ENCODE measurements at places on chromosomes 2 and 18.
A peak's percentile ranks its signal among the peaks of the same experiment; 100 is the strongest.

GRCh38 chr2:208153156-208153555 lies 7.2 kb upstream of the CRYGB start:
- no peak for DNase-seq

DNA sequence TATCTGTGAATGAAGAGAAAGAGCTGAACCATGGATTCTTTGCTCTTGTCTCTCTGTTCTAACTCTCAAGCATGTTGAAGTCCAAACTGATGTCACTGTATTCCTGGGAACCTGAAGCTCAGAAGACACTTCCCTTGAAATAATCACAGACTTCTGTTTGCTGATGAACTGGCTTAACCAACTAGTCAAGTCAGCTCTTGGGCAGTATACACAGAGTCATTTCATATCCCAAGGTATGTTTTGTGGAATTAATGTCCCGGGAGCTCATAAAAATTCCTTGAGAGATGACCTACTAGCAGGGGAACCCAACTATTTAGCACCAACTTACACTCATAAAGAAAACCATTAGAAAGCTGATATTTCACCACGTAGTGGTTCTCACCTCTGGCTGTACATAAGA lies 156.6 kb downstream of the NR4A2 start:
- no peak for DNase-seq

- DNase-seq = peak; percentile 13
These were observed 27.2 kb upstream of the PTPN2 start for GRCh38 chr18:12911025-12911928.

GRCh38 chr2:218262631-218263586 lies 2.1 kb downstream of the GPBAR1 start:
- no peak for DNase-seq

- no peak for DNase-seq
These were observed 75.8 kb upstream of the SLC14A2 start for GRCh38 chr18:45539491-45539891.

GRCh38 chr2:33215299-33215698 lies 261.1 kb upstream of the RASGRP3 start:
- no peak for DNase-seq

DNA sequence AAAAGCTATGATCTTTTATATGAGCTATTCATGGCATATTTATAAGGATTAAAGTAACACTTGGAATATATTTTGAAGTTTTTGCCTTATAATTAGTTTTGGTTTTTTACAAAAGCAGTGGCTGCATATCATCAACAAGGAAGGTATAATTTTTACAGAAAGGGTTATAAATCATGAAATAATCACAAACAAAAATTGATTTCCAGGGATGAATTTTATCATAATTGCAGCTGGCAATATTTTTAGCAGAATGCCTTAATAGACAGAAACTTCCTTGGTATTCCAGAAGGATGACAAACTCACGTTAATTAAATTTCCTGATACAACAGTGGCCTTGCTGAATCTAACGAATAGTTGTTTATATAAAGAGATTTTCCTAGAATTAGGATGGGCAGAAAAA lies 260.5 kb upstream of the SLC39A10 start:
- DNase-seq = no peak

GRCh38 chr2:40642237-40642636 lies 190.3 kb upstream of the SLC8A1 start:
- DNase-seq = no peak

DNA sequence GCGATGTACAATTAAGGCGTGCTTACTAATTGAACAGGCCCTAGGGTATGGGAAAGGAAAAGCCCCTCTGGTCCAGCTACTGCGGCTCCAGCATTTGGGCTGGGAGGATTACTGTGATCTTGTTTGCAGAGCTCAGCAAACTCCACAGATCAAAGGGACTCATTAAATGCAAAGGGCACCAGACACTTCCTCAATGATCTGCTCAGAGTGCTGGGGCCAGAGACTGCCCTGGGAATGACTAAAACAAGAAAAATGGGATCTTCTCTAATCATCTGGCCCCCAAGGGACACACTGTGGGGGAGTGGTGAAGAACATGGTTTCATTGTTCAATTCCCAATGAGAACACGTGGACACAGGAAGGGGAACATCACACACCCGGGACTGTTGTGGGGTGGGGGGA lies 85.0 kb downstream of the MARCHF4 start:
- no peak for DNase-seq

DNA sequence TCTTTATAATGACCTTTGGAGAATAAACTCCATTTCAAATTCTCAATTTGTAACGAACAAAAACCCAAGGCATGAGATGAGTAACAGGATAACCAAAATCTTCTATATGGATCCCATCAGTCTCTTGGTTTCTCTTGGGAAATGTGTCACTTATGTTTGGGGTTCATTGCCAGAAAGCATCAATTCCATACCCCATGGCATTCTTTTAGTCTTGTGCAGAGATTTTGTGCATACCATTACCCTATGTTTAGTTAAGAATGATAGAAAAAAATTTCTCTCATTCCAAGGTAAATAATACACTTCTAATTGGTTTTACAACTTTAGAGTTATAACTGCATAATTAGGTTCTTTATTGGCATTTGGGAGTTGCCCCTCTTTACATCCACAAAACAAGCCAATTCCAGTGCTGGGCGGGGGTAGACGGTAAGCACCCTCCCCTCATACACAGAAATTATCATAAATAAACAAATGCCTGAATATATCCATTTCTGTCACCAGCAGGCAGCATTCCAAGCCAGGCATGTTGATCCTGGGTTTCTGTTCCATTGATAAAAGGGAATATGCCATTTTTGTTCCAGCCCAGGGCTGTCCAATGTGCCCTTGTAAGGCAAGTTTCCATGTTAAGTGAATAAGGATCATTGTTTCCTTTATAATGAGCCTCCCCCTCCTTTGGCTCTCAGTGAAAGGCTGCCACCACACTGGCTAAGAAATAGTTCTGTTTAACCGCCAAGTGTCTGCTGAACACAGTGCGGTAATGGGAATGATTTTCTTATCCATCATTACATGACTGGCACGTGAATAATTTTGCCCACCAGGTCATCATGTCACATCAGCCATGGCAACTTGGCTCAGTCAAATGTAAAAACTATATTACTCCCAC lies 680.1 kb upstream of the ZEB2 start:
- DNase-seq = no peak

- no peak for DNase-seq
These were observed 784 bp downstream of the CRACDL start for GRCh38 chr2:98935111-98935770.

- DNase-seq = no peak
These were observed 114.1 kb upstream of the MYCN start for GRCh38 chr2:15826273-15826717.

DNA sequence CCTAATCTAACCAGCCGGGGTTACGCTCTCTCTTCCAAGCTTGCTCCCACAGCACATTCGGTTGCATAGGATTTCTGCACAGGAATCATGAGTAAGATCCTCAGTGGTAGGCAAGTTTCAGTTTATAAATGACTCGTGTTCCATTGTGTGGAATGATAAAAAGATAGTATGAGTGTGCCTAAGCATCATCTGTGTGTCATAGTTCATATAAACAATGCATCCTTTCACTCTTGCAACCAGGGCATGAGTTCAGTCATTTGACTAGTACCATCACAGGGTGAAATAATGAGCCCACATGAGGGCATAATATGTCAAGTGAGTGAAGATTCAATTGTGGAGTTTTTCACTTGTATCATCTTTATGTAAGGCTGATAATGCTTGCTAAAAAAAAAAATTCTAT lies 417.1 kb upstream of the CDH2 start:
- DNase-seq = no peak

- no peak for DNase-seq
These were observed 518.8 kb downstream of the LRP1B start for GRCh38 chr2:141611981-141612380.

GRCh38 chr2:222582928-222583327 lies 73.0 kb downstream of the FARSB start:
- DNase-seq = no peak

- no peak for DNase-seq
These were observed 94.2 kb downstream of the CD8B2 start for GRCh38 chr2:106581328-106581727.

DNA sequence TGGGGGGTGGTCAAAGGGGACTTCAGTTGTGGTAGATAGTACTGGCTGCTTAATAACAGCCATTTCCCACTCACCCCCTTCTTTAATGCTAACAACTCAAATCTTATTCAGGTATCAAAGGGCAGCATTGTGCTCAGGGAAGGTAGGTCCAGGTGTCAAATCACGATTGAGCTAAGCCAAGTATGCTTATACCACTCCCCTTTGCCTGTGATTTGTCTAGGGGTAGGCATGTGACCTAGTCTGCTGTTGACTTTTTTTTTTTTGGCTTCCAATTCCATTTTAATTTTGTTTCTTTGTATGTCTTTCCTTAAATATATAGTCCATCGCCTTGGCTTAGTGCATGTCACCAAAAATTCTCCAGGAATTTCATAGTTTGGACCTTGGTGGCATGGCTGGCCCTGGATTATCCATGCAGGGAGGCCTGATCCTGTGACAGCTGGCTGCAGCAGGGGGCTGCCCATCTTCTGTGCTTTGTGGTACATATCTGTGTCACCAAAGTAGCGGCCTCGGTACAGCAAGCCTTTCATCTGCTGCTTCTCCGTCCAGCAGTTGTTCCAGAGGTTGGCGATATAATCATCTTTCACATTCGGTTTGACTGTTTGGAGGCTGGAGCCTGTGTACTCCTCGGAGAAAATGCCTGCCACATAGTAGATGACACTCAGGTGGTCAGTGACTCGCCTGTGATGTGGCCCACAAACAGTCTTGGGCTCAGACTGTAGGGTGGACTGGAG lies 68.1 kb upstream of the SPRED2 start:
- no peak for DNase-seq

DNA sequence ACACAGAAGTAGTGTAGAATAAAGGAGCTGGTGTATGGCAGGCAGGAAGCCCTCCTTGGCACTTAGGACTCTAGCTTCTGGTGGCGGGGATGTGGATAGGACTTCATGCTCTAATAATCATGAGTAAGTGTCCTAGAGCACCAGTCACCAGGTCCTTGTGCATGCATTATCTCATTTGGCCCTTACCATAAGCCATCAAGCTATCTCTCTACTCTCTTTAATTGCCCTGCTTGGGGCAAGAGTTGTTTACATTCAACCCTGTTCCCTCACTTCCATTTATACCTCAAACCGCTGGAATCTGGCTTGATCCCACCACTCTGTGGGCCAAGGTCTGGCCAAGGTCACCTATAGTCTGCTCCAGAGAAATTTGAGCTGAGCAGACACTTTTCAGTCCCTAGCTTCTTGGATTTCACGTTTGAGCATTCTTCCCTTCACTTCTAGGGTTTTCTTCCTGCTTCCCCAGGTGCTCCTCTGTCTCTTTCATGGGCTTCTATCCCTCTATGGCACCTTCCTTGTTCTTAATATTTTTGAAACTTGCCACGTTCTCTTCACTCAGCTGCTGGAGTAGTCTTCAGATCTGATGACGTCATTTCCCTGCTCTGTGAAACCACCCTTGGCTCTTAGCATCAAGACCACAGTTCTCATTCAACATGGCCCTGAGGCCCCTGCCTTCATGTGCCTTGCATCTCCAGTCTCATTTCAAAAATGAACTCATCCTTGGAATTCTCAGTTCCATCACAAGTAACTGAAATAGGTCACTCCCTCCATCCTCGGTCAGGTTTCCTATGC lies 94.9 kb upstream of the GATA6 start:
- DNase-seq = no peak

GRCh38 chr2:147016181-147016580 lies 828.6 kb upstream of the ACVR2A start:
- no peak for DNase-seq

- no peak for DNase-seq
These were observed 1.1 kb downstream of the GRP start for GRCh38 chr18:59220784-59221765.

DNA sequence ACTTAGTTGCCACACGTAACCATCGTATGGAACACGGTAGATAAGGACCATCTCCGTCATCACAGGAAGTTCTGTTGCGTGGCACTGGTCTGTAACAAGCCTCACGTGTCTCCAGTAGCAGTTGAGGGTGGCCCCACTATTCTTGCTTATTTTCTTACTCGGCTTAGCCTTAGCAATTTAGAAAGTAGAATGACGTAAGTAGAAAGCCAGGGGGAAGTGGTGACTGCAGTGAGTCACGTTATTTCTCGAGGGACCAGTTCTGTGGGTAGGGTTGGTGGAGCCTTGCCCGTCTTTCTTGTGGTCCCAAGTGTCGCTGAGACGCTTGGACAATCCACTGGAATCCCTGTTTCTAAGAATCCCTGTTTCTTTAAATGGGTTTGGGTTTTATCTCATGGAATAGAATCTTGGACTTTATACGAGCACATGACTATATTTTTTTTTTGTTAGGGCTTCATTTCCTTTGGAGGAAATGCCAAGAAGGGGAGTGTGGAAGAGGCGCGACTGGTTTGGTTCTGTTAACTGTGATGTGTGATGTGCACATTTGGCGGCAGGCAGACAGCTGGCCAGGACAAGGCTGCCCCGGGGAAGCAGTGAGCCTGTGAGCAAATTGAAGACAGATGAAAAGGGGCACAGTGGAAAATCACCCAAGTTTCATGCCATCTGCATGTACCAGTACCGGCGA lies 96.2 kb downstream of the CABLES1 start:
- DNase-seq = peak; percentile 63

GRCh38 chr18:30081122-30081521 lies 961.4 kb downstream of the DSC3 start:
- DNase-seq = no peak

DNA sequence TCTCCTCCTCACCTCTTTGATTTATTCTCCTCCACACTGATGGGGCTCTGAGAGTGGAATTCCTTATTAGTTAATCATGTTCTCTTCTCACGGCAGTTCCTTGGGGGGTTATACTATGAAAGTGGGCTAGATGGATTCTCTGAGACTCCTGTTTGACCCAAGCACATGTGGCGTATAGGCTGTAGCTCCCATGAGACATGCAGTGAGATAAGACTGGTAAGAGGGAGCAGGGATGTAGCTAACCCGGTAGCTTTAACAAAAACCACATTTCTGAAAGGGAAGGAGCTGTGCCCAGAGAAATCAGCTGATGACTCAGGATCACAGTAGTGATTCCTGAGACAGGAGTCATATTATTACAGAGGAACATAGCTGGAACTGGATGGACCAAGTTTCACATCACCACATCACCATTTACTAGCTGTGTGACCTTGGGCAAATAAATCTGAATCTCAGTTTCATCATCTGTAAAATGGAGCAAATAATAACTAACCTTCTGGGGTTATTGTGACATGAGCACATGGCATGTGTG lies 82.9 kb downstream of the CRIM1 start:
- DNase-seq = no peak

DNA sequence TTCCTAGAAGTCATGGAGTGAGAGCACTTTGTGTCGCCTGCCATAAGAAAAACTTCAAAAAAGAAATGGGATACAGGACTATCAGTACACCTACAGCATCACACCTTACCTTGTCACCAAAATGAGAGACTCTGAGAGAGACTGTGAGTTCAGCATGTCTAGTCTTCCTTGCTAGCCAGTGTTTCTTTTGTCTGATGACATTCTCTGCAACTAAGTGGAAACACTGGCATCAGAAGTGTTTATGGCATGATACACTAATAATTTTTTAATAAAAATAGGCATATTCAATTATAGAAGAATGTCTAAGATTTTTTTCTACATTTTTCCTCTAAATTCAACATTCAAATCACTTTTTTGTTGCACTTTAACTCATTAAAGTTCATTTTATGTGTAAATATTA lies 9.0 kb downstream of the RBM43 start:
- no peak for DNase-seq

- DNase-seq = no peak
These were observed 18.7 kb upstream of the IHH start for GRCh38 chr2:219079417-219079816.
